ENCODE measurements at places on chromosomes 3 and 15.

- no peak for DNase-seq
Measured at GRCh38 chr3:160697637-160698380, 20.8 kb downstream of the ARL14 start.

DNA sequence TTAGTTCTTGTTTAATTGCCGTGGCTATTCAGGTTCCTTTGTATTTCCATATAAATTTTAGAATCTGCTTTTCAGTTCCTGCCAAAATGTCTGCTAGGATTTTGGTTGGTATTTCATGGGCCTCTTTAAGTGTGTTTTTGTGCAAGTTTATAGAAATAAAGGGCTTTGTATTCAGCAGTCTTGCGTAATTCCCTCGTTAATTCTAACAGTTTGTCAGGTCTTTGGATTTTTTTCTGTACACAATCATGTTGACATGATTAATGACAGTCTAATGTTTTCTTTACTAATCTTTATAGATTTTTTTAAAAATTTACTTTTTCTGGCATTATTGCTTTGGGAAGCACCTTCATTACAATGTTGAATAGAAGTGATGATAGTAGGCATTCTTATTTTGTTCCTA is 120.9 kb downstream of the NEK11 start:
- no peak for DNase-seq

DNA sequence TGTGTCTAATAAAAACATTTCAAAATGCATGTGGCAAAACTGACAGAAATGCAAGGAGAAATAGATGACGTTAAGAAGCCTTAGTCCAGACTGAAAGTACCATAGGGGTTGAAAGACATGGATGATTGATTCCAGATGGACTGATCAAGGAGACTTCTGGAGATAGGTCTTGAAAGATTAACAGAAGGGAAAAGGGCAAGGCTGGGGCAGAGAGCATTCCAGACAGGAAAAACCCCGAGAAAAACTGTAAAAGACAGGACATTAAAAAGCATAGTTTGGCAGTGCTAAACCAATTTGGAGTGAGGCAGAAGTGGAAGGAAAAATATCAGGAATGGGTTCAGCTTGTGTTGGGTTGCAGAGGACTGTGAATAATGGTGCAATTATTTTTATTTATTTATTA is 375.2 kb upstream of the SGO1 start:
- DNase-seq: no peak

- DNase-seq: peak; percentile 30
Measured at GRCh38 chr3:188539631-188540194, 385.8 kb downstream of the LPP start.

DNA sequence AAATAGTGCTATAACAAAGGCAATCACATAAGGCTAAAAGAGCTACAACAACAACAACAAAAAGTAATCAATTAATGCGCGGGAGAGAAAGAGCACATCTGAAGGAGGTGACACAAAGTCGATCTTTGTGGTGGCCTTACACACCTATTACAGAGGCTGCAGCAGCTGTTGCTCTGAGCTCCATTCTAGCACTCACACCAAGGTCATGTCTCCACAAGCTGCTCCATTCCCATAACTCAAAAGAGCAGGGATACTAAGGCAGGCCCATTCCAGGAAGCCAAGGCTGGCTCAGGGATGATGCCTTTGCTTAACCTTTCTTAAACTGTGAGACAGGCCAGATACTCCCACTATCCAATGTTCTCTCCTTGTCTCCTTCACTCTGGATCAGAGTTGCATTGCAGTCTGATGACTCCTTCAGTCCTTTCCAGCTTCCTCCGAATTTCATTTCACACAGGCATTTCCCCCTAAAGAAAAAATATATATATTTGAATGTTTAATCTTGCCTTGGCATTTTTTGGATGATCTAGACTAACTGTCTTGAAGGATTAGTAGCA is 52.7 kb downstream of the SNTN start:
- no peak for DNase-seq

GRCh38 chr15:62464705-62465104 is 299.6 kb upstream of the C2CD4B start:
- DNase-seq: no peak

GRCh38 chr3:43432462-43432861 is 146.1 kb downstream of the SNRK start:
- DNase-seq: no peak

DNA sequence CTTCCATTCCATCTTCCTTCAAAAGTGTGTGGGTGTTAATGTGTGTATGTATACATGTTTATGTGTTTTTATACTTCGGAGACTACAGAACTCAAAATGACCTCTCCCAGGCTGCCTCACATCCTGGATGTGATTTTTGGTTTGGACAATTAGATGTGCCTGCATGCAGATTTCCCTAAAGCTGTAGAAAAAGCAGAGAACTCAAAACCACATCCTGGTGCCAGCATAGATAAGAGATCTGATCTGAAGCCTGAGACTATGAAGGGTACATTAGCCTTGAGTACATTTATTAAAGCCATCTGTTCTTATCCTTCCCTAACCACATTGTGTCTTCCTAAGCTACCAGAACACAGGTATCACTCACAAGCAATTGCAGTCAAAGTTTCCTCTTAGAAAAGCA is 319.4 kb upstream of the RASGRP1 start:
- DNase-seq: no peak

- no peak for DNase-seq
Measured at GRCh38 chr15:42595626-42596240, 20.3 kb downstream of the STARD9 start.

GRCh38 chr3:184872200-184872599 is 60.2 kb downstream of the VPS8 start:
- DNase-seq: no peak

GRCh38 chr3:169460035-169460434 is 203.5 kb downstream of the MECOM start:
- DNase-seq: no peak

All from cerebellum (tissue), 4 donors.